ENCODE measurements at places on chromosomes 5 and 9.

DNA sequence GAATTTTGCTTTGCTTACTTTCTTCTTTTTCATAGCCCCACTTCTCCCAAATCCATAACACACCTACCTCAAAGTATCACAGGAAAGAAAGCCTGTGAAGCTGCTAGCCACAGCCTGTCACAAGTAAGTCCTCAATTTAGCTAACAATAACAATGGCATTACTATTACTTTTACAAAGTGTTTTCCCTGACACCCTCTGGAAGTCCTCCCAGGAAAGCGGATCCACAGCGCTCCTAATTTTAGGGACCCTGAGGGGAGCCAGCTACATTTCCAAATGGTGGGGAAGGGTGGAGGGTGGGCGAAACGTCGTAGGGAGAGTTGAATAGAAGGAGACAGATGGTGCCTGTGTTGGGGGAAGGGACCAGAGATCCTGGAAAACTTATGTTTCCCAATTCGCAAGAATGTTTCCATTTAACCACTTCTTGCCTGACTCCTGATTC, 523 bp upstream of the WWC1 start:
- DNase-seq: no peak

DNA sequence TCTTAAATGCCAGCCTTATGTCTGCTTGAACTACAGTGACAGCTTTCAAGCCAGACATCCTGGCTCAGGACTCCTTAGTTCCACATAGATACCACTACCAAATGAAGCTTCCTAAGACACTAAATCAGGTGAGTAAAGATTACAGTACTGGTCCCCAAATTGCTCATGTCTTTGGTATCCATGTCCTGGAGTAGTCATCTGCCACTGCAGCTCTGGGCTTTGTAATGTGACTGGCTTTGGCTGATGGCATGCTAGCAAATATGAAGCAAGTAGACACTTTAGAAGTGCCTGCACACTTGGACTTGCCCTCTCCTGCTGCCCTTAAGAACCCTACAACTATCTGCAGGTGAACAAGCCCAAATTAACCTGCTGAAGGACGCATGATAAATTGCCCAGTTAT, 334.9 kb downstream of the BNC2 start:
- DNase-seq: no peak

DNA sequence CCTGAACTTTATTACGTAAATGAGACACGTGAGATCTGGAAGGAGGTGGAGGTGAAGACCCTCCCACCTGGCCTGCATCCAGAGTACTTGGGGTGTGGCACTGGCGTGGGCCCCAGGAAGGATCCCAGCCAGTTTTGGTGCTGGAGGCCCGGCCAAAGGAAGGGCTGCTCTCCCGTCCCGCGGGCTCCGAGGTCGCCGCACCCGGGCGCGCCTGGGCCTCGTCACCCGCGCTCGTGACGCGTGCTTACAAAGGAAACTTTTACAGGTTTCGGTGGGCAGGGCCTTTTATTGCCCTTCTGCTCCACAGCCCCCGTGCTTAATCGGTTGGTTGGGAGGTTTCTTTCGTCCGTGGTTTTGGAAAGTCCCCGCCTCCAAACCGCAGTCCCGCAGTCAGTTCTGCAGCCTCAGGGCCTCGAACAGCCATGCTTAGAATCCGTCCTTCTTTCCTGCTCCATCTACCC, 29.2 kb downstream of the CDKN2A start:
- no peak for DNase-seq

GRCh38 chr5:60377826-60378225, 322.1 kb downstream of the DEPDC1B start:
- no peak for DNase-seq

DNA sequence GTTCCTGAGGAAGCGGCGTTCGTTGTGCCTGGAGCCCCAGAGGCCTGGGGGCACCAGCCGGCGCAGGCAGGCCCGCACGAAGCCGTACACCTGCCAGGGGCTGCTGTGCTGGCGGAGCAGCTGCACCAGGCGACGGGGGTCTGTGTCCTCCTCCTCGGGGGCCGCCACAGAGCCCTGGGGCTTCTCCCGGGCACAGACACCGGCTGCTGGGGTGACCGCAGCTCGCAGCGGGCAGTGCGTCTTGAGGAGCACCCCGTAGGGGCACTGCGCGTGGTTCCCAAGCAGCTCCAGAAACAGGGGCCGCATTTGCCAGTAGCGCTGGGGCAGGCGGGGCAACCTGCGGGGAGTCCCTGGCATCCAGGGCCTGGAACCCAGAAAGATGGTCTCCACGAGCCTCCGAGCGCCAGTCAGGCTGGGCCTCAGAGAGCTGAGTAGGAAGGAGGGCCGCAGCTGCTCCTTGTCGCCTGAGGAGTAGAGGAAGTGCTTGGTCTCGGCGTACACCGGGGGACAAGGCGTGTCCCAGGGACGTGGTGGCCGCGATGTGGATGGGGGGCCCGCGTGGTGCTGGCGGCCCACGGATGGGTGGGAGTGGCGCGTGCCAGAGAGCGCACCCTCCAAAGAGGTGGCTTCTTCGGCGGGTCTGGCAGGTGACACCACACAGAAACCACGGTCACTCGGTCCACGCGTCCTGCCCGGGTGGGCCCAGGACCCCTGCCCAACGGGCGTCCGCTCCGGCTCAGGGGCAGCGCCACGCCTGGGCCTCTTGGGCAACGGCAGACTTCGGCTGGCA, 1.3 kb downstream of the TERT start:
- DNase-seq: no peak

GRCh38 chr9:130499804-130500263, 55.1 kb downstream of the ASS1 start:
- no peak for DNase-seq

- no peak for DNase-seq
Measured at GRCh38 chr9:86771941-86772634, 175.2 kb downstream of the GAS1 start.

GRCh38 chr5:2985718-2986117, 234.2 kb upstream of the IRX2 start:
- DNase-seq: no peak

DNA sequence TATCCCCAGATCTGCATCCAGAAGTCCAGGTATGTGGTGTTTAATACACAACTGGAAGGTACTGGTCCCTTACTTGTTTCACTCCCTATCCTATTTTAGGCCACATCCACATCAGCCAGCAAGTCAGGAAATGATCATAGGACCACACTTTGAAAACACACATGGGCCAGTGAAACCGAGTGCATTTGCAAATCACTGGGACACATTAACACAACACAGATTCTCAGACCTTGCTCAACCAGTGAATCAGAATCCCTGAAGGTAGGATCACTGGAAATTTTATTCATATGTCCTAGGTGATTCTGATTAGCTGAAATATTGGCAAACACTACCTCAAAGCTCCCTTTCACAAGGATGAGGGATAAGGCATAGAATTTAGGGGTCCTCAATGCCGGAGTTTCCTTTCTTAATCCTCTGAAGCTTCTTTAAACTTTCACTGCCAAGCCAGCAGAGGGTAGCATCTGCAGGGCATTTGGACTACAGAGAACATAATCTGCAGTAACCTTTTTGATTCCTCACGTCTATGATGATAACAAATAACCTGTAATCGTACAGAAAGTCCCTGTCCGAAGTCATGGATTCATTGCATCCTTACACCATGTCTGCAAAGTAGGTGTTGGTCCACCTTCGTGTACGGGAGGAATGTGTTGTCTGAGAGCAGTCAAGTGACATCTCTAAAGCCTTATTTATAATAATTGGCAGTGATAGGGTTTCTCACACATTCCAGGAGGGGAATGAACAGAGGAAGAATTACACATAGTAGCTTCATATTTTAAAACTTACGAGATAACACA, 11.0 kb upstream of the ABLIM3 start:
- DNase-seq: no peak

GRCh38 chr5:6752236-6752635, 39.0 kb downstream of the TENT4A start:
- DNase-seq: no peak

DNA sequence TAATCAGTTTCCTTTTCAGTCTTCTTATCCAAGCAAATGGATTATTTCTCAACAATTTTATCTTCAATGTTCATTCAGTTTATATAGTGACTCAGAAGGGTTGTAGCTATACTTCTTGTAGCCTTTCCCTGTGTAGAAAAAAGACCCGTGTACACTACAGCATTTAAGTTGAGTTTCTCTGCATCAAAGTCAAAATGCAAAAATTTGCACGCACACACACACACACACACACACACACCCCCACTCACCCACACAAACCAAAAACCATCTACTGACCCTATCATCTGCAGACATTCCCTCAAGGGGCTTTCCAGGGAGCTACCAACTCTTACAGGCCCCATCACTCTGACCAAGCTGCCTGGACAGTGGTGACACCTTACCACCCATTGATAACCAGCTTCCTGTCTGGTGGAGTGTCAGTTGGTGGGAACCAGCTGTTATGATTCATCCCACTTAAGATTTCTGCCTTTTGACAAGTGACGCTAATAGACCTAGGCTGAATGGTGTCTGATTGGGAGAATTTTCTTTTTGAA, 12.2 kb upstream of the ELL2 start:
- DNase-seq: no peak
